ENCODE measurements at places on chromosomes 16 and 17. TPM values are rescaled to one million over a fixed set of nuclear protein-coding genes. Genes with fewer than 3 reads are reported as not detected.

DNA sequence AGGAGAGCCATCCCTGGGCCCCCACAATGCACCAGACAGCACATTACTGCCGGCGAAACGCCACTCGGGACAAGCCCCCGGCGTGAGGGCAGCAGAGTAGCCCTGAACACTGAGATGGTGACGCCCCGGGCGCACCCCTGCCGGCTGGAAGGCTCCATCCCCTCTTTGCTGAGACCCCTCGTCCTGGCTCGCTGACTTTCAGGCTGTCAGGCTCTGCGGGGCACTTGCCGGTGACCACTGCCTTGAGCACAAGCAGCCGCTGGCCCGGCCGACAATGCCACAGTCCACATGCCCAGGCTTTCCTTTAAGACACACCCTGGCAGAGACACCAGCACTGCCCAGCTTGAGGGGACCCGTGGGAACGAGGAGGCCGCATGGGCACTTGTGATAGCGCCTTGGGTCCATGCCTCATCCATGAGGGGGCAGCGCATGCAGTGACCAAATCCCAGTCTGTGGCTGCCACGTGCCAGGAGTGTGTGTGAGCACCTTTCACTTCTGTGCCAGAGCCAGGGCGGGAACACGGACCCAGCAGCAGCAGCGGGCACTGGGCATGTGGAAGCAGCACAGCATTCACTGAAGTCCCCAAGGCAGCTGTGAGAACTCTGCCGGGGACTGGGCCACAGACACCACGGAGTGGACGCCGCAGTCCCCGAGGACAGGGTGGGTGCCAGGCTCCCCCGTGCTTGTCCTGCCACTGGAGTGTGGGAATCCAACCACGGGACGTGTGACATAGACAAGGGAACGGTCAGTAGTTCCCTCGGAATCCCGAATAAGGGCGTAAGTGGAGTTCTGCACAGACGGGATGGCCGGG is 24.5 kb downstream of the NDUFAF8 start:
- no peak for DNase-seq

DNA sequence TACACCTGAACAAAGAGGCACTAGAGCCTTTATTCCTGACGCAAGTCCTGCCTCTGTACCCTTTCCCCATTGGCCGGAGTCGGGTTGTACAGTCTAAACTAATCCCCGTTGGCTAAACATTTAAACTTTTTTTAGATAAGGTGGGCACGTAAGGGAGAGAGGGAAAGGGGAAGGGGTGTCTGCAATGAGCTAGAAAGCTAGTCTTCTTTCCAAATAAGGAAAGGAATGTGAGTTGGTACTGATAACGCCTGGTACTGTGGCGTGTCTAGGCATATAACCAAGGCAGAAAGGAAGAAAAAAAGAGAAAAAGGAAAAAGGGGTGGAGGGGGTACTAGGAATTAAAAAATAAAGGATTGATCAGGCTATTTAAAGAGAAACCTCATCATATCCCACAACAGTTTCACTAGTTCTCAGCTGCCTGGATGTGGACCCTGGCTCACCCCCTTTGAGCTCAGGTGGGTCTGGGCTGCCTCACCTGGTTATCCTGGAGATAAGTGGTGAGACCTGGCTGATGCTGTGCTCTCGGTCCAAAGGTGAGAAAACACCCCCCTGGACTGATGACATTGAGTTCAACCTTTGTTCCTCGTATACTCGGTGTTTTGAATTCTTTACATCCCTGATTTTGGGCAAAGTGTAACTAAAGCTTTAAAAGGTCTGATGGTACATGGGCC is 90.9 kb upstream of the EEF2KMT start:
- peak; percentile 9 for DNase-seq

DNA sequence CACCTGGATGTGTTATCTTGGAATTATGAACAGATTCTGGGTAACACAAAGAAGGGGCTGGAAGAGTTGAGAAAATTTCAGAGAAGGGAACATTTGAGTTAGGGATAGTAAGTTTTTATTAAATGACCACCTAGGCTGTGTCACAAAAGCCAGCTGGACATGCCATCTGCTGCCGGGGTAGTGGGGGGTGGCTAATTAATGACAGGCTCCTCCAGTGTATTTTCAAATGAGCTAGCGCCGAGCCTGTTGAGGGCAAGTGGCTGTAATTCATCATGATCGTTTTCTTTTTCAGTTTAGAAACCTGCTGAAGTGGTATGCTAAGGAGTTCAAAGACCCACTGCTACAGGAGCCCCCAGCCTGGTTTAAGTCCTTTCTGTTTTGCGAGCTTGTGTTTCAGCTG is 6.2 kb downstream of the TMEM97 start:
- DNase-seq, result no peak

- no peak for DNase-seq
Measured at GRCh38 chr17:74159226-74159840, 44.1 kb upstream of the RPL38 start.

GRCh38 chr16:85557083-85557970 is 55.8 kb upstream of the GSE1 start:
- DNase-seq, result peak; percentile 78

Gene CA10
- not detected for total RNA-seq

Gene PRAC2
- total RNA-seq, result not detected

GRCh38 chr16:66275775-66276428 is 90.6 kb upstream of the CDH5 start:
- peak; percentile 45 for DNase-seq

DNA sequence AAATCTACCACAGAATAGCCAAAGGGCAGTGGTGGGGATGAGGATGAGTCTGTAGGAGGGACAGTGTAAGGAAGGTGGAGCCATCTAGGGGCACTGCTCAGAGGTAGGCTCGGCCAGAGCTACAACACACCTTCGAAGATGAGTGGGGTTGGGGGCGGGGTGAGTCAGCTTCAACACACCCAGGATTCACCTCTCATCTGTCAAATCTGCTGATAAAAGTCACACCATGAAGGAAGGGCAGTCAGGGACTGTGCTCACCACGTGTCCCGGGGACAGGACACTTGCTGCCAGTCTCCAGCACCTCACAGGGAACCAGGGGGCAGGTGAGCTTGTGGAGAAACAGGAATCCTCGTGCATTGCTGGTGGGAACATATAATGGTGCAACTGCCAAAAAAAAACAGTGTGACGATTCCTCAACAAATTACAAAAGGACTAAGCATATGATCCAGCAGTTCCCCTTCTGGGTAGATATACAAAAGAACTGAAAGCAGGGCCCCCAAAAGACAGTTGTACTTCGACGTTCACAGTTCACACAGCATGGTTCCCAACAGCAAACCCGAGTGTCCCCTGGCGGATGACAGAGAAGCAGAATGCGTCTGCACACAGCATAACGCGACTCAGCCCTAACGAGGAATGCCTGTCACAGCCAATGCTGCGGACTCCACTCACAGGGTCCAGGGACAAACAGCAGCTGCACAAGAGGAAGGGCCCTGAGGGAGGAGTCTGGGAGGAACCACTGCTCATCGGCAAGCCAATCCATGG is 133.1 kb downstream of the ANKRD11 start:
- peak; percentile 79 for DNase-seq

DNA sequence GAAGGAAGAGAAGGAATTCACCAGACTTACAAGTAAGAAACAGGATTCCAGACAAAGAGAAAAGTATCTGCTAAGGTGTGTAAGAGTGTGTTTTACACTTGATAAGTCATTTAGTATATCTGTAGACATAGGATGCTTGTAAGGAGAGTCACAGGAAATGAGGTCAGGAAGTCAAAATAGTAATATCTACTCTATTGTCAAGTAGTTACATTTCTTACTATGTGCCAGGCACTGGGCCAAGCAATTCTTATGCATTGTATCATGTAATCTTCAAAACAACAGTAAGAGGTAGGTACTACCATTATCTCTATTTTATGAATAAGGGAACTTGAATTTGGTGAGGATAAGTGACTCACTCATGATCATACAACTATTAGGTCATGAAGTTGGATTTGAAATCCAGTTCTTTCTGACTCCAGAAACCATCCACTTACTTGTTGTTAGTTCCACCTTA is 129.1 kb downstream of the SNX11 start:
- no peak for DNase-seq

DNA sequence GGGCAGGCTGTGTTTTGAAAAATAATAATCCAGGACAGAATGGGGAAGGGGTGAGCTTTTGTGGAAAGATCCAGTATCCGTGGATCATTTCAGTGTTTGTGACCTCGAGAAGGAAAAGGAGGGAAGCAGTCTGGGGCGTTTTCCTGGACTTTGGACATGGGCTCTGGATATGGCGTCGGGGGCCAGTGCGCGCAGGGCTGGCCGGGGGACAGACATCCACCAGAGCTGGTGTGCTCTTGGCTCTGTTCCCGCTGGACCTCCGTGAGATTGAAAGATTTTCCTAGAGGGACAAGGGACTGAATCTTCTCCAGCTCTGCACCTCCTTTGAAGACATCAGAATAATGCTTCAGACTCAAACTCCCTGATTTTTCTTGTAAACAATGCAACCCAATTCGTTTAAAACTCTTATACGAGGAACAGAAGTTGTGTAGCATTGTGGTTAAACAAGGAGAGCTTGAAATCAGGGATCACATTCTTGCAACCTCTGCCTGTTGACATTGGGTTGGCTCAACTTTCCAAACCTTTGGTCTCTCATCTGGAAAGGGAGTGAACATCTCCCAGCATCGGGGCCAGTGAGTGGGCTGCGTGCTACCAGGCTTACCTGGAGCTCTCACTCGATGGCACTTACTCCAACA is 75.9 kb downstream of the C16orf95 start:
- no peak for DNase-seq

DNA sequence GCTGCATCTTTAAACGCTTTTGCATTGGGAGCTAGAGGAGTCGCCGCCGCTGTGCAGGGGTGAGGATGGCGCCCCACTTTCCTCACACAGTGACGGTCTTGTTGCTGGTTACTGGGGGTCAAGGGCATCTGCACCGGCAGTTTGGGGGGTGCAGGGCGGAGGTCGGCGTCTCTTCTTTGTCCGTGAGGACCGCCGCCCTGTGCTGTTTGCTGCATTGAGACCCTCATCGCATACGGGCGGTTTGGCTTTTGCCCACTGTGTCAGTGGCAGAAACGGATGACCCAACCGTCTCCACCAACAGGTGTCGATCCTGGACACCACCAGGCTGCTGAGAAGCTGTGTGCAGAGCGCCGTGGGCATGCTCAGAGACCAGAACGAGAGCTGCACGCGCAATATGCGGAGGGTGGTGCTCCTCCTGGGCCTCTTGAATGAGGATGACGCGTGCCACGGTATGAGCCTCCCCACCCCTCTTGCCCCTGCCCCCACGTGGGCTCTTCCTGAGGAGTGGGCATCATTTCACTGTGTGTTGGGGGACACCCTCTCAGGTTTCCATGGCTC is 61.2 kb upstream of the ENDOV start:
- no peak for DNase-seq

DNA sequence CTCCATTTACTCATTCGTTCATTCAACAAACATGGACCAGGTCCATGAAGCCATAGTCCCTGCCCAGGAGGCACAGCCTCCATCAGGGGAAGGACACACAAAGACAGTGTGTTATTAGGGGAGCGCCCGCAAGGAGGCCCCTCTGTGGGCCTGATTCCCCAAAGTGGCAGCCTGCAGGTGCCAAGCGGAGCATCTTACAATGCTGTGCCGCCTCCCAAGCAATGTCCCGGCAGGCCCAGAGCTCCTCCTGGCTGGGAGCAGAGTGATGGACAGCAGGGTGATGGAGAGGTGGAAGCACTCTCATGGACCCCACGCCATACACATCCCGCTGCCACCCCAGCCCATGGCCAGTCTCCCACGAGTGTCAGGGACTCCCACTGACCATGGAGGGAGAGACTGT is 25.8 kb downstream of the TRPV1 start:
- DNase-seq, result no peak

DNA sequence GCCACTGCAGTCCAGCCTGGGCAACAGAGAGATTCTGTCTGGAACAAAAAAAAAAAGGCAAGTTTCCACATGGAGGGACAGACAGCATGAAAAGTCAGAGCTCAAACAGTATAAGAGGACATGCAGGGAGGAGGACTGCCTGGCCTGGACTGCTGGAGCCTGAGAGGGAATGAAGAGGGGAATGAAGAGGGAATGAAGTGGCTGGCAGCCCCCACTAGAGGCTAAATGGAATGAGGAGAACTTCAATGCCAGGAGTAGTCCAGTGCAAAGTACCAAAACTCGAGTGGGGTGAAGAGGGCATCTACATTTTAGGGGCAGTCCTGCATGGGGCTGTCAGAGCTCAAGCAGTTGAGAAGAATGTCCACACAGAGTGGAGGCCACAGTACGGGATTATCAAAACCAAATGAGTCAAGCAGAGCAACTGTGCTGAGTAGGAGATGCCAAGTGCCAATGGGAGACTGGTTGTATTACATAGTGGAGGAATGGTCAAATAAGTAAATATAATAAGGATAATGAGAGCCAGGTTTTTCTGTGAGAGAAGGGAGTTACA is 22.9 kb downstream of the IKZF3 start:
- no peak for DNase-seq

- no peak for DNase-seq
Measured at GRCh38 chr17:79878329-79878947, 39.2 kb upstream of the CBX4 start.

DNA sequence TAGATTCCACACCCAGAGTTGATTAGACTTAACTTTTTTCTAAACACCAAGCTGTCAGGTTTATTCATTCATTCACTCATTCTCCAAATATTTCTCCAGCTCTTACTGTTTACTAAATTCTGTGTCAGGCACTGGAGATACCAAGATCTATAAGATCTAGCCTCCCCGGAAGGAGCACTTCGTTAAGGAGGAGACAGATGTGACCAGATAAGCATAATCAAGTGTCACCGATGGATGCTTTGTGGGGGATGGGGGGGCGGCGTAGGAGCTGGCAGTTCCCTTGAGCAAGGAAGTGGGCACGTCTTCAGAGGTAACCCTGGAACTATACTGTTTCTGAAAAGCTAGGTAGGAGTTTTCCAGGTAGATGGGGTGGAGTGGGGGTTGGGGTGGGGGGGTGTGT is 3.8 kb upstream of the RPL26 start:
- no peak for DNase-seq

DNA sequence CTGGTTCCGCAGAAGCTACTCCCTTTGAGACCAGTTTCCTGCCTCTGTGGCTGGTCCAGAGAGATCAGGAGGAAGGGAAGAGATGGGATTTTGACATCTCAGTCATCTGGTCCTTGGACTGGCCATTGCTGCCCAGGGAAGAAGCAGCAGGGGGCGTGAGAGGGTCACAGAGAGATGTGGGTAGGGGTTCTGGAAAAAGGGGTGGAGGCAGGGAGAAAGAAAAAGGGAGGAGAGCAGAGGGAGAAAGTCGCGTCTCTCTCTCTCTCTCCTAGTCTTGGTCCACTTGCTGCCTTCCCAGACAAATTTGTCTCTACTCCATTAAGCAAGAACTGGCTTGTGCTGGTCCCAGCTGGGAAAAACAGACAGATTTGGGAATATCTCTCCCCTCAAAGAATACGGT is 4.4 kb downstream of the SHBG start:
- no peak for DNase-seq

Gene CCDC154
- total RNA-seq, result not detected

DNA sequence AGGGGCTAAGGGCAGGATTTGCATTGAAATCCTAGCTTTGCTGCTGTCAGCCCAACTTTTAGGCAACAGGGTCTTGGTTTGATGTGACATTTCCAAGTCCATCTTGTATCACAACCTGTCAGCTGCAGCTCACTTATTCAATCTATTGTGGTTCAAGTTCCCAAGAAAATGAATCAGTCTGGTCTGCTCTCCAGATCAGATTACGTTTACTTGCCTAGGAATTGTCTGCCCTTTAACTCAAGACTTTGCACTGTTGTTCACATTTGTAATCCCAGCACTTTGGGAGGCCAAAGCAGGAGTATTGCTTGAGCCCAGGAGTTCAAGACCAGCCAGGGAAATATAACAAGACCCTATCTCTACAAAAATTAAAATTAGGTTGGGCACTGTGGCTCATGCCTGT is 10.0 kb downstream of the STX4 start:
- DNase-seq, result no peak

- DNase-seq, result no peak
Measured at GRCh38 chr17:56291226-56291805, 138.0 kb downstream of the ANKFN1 start.

GRCh38 chr17:881778-882177 is 97.8 kb downstream of the NXN start:
- DNase-seq, result no peak

Gene DERL2
- total RNA-seq, result 5.8 TPM
